IMR-90 (cell line): ENCODE measurements at places on chromosomes 5 and 9. TPM values are rescaled to one million over a fixed set of nuclear protein-coding genes. Genes with fewer than 3 reads are reported as not detected.

Gene FCN2
- not detected in 2 replicates for polyA plus RNA-seq

Gene GDA
- polyA plus RNA-seq: not detected in 2 replicates

Gene GABRA6
- not detected in 2 replicates for polyA plus RNA-seq

Gene C5orf63
- 0.86 and 1.1 TPM in 2 replicates for polyA plus RNA-seq

Gene EGR1
- polyA plus RNA-seq: 104 and 180 TPM in 2 replicates

Gene KIF4B
- polyA plus RNA-seq: 0.03 TPM in 2 replicates

Gene FAM78A
- polyA plus RNA-seq: 0.27 and 0.56 TPM in 2 replicates

Gene EPB41L4A
- polyA plus RNA-seq: 0.02 TPM in 1 of 2 replicates, not detected in the other

Gene IL4
- not detected in 2 replicates for polyA plus RNA-seq

Gene DRD1
- polyA plus RNA-seq: 0.16 and 0.19 TPM in 2 replicates

Gene C5orf15
- polyA plus RNA-seq: 64.5 and 73.5 TPM in 2 replicates

Gene CDKN2B
- 7.3 and 8.2 TPM in 2 replicates for polyA plus RNA-seq

Gene WDR38
- not detected in 2 replicates for polyA plus RNA-seq

Gene LCN1
- not detected in 2 replicates for polyA plus RNA-seq

Gene ERAP2
- polyA plus RNA-seq: 10.6 and 11.0 TPM in 2 replicates

Gene ALDH1A1
- polyA plus RNA-seq: not detected in 2 replicates

Gene NSA2
- polyA plus RNA-seq: 33.0 and 33.9 TPM in 2 replicates

Gene GPR151
- polyA plus RNA-seq: not detected in 2 replicates

Gene TAF11L13
- not detected in 2 replicates for polyA plus RNA-seq

Gene DTWD2
- polyA plus RNA-seq: 1.1 and 1.2 TPM in 2 replicates

Gene CTXN3
- not detected in 2 replicates for polyA plus RNA-seq

Gene PDLIM4
- 214 and 225 TPM in 2 replicates for polyA plus RNA-seq

Gene SLC36A2
- not detected in 2 replicates for polyA plus RNA-seq

Gene XRCC4
- polyA plus RNA-seq: 3.1 and 3.5 TPM in 2 replicates

Gene SYNPO
- 22.6 and 24.8 TPM in 2 replicates for polyA plus RNA-seq

Gene MLANA
- polyA plus RNA-seq: not detected in 2 replicates

Gene SLC45A2
- 0.07 TPM in 1 of 2 replicates, not detected in the other for polyA plus RNA-seq

Gene CLPTM1L
- 110 and 114 TPM in 2 replicates for polyA plus RNA-seq

Gene OTULINL
- 0.06 and 0.09 TPM in 2 replicates for polyA plus RNA-seq

Gene SV2C
- polyA plus RNA-seq: not detected in 2 replicates

Gene IFNA21
- not detected in 2 replicates for polyA plus RNA-seq

Gene CAVIN4
- 2.3 and 2.6 TPM in 2 replicates for polyA plus RNA-seq

Gene OR1Q1
- not detected in 2 replicates for polyA plus RNA-seq

Gene PPIC
- polyA plus RNA-seq: 38.8 and 45.6 TPM in 2 replicates

Gene CXCL14
- not detected in 2 replicates for polyA plus RNA-seq

Gene FAM151B
- 1.0 and 1.5 TPM in 2 replicates for polyA plus RNA-seq

Gene DBH
- polyA plus RNA-seq: not detected in 2 replicates

Gene ADRB2
- 1.6 and 2.7 TPM in 2 replicates for polyA plus RNA-seq

Gene BTNL8
- polyA plus RNA-seq: not detected in 2 replicates

Gene ABCA1
- polyA plus RNA-seq: 4.3 and 5.8 TPM in 2 replicates

Gene MARCOL
- polyA plus RNA-seq: not detected in 2 replicates

Gene PCDHA13
- not detected in 2 replicates for polyA plus RNA-seq

Gene ACSL6
- not detected in 2 replicates for polyA plus RNA-seq

Gene AMACR
- polyA plus RNA-seq: 7.3 and 8.2 TPM in 2 replicates
